ENCODE measurements at places on chromosomes 6 and 20. TPM values are rescaled to one million over a fixed set of nuclear protein-coding genes. Genes with fewer than 3 reads are reported as not detected.

DNA sequence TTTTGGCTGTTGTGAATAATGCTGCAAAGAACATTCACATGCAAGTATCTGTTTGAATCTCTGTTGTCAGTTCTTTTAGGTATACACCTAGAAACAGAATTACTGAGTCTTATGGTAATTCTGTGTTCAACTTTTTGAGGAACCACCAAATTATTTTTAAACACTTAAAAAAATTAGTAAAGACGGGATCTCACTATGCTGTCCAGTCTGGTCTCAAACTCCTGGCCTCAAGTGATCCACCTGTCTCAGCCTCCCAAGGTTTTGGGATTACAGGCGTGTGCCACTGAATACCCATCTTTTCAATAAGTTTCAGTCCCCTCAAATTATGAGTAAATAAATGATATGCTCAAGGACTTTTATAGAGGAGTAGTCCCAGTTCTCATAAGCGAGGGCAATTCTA is 17.5 kb downstream of the SPATS1 start:
- no peak for DNase-seq

DNA sequence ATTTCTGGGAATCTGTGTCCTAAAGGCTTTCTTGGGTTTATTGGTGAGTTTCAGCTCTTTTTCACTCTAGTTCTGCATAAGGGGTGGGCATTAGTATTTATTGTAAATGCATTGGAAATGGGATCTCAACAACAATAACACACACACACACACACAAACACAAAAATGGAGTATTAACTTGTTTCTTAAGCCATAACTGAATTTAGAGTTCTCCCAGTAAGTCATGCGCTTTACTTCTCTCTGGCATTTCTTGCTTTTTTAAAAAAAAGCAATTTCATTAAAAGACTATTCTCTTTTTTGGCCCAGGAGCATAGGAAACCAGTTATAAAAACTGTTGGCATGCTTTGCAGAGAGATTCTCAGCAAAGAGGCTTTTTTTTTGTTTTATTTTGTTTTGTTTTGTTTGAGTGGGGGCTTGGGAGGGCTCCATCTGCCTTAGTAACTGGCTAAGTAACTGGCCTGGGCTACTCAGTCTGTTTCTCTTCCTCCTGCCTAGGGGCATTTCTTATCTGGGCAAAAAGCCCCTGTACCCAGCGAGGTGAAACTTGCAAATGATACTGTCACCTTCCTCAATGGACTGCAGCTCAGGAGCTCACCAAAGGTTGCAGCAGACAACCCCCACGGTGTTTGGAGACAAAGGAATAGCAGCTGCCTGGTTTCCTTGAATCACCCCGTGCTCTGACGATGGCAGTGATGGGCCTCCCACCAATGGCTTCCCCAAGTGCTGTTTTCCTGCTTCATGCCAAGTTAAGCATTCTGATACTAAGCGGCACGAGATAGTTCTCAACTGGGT is 128.5 kb downstream of the BCAS1 start:
- peak; percentile 47 for DNase-seq

Gene HCRTR2
- total RNA-seq = not detected

DNA sequence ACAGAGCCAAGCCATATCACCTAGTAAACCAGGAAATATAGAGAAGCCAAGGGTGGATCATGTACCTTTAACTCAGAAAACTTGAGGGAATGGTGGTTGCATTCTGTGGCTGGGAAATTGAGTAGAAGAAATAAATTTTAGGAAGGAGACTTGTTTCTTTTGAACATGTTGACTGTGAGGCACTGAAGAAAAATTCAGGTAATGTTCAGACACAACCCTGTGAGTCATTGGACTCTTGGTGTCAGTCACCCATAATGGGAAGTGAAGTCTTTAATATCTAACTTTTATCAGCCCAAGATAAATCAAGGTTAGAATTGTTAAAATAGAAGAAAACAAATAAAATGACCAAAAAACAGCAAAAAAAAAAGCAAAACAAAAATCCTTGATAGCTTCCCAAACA is 98.8 kb upstream of the GRIK2 start:
- DNase-seq = no peak

Gene OLIG3
- total RNA-seq = not detected

Gene HLA-DPA1
- total RNA-seq = 13.8 TPM

- no peak for DNase-seq
Observed at GRCh38 chr6:96521306-96521643, 331 bp upstream of the UFL1 start.

- no peak for DNase-seq
Observed at GRCh38 chr6:159095616-159096015, 50.8 kb upstream of the TAGAP start.

GRCh38 chr6:24949020-24949569 is 13.3 kb upstream of the RIPOR2 start:
- DNase-seq = no peak

GRCh38 chr6:41524634-41525011 is 21.6 kb upstream of the FOXP4 start:
- DNase-seq = no peak

DNA sequence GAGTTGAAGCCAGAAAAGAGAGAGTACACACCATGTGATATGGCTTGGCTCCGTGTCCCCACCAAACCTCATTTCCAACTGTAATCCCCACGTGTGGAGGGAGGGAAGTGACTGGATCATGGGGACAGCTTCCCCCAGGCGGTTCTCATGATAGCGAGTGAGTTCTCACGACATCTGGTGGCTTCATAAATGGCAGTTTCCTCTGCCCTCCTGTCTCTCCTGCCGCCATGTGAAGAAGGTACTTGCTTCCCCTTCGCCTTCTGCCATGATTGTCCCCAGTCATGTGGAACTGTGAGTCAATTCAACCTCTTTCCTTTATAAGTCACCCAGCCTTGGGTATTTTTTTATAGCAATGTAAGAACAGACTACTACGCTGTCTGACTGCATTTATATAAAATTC is 40.3 kb downstream of the TAF4 start:
- DNase-seq = no peak

Gene CCHCR1
- 42.0 TPM for total RNA-seq

DNA sequence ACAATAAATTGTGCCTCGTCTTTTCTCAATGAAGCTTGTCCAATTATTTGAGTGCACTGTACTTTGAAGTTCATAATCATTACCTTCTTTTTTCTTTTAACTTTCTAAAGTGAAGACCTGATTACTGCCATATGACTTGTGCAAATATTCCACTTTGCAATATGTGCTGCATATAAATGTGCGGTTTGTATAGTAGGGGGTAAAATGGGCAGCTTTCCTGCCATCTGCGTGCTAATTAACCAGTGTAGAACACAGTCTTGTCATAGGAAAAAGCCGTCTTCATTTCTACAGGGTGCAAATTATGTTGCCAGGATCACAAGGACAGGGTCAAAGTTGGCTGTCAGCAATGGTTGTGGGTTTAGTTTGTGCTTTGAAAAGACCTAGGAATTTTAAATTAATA is 397.0 kb downstream of the NKAIN2 start:
- DNase-seq = no peak

GRCh38 chr6:163786995-163787671 is 372.6 kb downstream of the QKI start:
- no peak for DNase-seq

GRCh38 chr6:73565767-73566485 is 45.1 kb upstream of the EEF1A1 start:
- DNase-seq = peak; percentile 29

DNA sequence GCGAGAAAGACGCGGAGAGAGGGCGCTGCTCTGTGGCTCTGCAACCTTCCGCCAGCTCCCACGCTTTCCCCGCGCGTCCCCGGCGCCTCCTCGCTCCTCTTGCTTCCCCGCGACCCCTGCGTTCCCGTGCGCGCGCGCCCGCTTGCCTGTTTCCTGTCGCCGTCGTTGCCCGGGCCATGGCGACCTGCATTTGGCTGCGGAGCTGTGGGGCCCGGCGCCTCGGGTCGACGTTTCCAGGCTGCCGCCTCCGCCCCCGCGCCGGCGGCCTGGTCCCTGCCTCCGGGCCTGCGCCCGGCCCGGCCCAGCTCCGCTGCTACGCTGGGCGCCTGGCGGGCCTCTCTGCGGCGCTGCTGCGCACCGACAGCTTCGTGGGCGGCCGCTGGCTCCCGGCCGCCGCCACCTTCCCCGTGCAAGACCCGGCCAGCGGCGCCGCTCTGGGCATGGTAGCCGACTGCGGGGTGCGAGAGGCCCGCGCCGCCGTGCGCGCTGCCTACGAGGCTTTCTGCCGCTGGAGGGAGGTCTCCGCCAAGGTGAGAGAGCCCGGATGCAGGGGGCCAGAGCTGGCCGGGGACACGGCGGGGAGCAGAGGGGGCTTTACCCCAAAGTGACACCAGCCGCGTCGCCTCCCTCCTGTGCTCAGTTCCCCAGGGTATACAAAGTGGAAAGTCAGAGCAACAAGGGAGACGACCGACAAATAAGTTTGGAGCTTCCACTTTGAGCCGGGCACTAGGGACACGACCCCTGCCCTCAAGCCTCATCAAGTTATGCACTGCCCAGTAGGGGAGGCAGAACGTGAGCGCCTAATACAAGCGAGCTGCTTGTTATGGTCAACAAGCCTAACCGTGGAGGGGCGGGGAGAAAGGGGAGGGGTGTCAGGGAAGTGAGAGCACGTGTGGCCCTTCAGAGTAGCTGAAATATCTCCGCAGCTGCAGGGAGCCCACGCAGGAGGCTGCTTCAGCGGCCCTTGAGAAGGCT is at the start of gene ALDH5A1:
ALDH5A1 (plus strand) TSS at position 149 of the 975 bp plus-strand sequence; CDS start at position 177, 28 bp downstream.
- DNase-seq = peak; percentile 74

Gene CHRNA4
- not detected for total RNA-seq

Gene SLC26A8
- total RNA-seq = not detected

DNA sequence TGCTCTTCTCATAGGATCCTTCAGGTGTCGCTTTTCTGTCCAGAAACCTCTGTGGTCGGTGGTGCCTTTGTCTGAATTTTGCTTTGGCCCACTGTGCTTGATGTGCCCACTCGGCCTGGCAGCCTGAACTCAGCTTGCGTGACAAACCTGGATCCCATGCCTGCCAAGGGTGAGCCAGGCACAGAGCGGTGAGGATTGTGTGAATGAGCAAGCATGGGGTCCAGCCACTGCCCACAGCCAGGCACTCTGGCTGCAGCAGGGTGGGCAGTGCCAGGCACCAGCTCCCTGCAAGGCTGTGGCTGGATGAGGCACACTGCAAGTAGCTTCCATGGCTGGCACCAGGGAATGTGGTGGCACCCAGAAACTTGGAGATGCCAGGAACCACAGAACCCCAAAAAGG is 110.3 kb downstream of the THEMIS start:
- DNase-seq = no peak

- DNase-seq = peak; percentile 93
Observed at GRCh38 chr6:15062516-15063252, 183.2 kb upstream of the JARID2 start.

Gene DNMT3B
- total RNA-seq = 3.7 TPM

- DNase-seq = no peak
Observed at GRCh38 chr20:64115171-64115911, 8.0 kb upstream of the NPBWR2 start.

DNA sequence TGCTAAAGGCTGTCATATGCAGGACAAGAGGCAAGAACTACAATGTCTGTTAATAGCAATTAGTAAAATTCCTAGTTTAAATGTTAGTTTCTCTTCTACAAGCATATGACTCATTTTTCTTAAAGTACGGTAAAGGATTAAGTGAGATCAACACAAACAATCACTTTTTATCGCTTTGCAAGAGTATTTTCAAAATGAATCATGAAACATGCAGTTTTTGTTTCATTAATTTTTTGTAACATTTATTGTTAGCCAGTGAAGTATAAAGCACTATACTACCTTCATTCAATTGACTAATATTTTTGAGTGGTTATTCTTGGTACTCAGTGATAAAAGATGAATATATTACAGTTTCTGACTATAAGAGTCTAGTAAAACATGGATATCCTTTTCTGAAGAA is 138.6 kb downstream of the AHI1 start:
- no peak for DNase-seq

Gene POM121L2
- total RNA-seq = not detected

GRCh38 chr6:82385546-82385945 is 21.9 kb downstream of the TPBG start:
- DNase-seq = no peak

GRCh38 chr20:50415516-50416268 is 94.5 kb upstream of the PTPN1 start:
- peak; percentile 67 for DNase-seq
